ENCODE measurements at places on chromosomes 5 and 9.

DNA sequence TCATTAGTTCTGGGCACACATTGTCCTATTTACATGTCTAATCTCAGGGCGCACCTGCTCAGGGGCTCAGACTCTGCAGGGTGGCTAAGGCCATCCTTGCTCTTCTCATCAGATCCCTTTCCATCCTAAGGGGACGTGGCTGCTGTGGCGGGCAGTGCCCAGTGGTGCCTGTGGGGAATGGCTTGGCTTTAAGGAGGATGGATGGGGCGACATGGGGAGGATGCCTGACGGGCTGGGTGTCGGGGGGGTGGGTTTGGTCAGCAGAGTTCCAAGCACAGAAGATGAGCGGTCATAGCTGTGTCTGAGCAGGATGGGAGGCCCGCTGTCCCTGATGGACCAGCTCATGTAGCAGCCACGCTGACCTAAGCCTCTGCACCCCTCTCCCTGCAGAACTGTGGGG lies 40.9 kb upstream of the SUSD3 start:
- H3K27me3 ChIP-seq: no peaks in the 10 kb centered on the region
- no peaks in the 10 kb centered on the region for H3K4me1 ChIP-seq
- no peak for DNase-seq
- H3K4me3 ChIP-seq: no peak overlapping the region
- no peak overlapping the region for H3K27ac ChIP-seq

DNA sequence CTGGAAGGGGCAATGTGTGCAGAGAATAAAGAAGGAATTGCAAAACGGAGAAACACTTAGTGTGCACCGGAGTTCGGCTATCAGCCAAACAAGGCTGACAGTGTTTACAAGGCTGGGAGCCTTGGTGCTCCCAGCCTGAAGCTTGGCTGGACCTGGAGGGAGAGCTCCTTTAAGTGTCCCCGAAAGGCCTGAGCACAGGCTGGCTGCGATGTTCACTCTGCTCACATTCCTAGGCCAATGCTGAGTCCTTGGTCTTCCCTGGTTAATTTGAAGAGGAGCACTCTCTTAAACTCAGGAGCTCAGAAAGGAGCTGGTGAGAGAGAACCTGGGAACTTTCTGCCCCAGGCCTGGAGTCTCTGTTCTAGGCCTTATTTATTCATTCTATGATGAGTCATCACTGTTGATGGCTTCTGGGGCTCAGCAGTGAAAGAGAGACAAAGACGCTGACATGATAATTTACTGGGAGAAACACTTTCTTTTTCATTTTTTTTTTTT lies 88.6 kb upstream of the MYO10 start:
- H3K4me3 ChIP-seq: no peak overlapping the region
- H3K27me3 ChIP-seq: no peaks in the 10 kb centered on the region
- DNase-seq: no peak
- no peaks in the 10 kb centered on the region for H3K4me1 ChIP-seq
- H3K27ac ChIP-seq: no peak overlapping the region
- no peaks in the 10 kb centered on the region for H3K36me3 ChIP-seq

DNA sequence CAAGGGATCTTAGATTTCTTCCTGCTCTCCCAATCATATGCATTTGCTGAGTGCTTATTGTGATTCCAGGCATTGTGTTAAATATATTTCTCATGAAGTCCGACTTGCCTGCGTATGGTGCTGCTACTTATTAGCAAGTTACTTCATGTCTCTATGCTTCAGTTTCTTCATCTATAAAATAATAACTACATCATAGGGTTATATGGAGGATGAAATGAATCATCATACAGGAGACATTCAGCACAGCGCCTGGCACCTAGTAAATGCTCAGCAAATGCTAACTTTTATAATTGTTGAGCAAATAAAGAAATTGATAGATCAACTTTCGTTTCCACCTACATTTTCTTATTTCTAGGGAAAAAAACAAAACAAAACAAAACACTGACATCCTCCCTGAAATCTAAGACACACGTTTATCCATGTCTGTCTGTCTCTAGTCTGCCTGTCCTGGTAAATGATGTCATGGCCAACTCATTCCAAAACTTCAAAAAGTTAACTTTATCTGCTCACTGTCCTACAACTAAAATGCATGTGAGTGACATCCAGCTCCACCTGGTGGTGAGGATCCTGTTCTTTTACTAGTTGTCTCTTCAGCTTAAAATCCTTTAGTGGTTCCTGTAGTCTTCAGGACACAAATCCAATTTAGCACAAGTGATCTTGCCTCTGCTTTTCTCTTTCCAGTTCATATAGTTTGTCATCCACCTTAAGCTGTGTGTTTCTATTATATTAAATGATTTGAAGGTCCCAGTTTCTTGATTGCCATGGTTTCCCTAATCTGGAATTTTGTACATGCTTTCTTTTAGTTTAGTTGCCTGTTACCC lies 27.7 kb downstream of the PPP3R2 start:
- H3K4me3 ChIP-seq: no peak overlapping the region
- H3K27ac ChIP-seq: no peak overlapping the region
- DNase-seq: peak; percentile 28
- no peaks in the 10 kb centered on the region for H3K27me3 ChIP-seq

- no peaks in the 10 kb centered on the region for H3K27me3 ChIP-seq
- no peak overlapping the region for H3K27ac ChIP-seq
- no peak for DNase-seq
Measured at GRCh38 chr5:131539251-131539650, 95.8 kb downstream of the RAPGEF6 start.

DNA sequence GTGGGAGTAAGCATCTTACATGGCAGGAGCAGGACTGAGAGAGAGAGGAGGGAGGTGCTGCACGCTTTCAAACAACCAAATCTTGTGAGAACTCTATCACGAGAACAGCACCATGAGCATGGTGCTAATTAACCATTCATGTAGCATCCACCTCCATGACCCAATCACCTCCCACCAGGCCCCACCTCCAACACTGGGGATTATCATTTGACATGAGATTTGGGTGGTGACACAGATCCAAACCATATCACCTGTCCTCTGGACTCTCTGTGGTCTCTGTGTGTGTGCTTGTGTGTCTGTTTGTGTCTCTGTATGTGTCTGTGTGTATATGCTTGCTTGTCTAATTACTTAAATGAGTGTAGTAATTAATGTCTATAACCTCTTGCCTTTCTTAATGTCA lies 31.1 kb downstream of the SEC61B start:
- H3K27ac ChIP-seq: no peak overlapping the region
- H3K27me3 ChIP-seq: peaks cover 14% of the 10 kb centered on the region
- no peak for DNase-seq
- no peaks in the 10 kb centered on the region for H3K4me1 ChIP-seq
- H3K36me3 ChIP-seq: no peaks in the 10 kb centered on the region

DNA sequence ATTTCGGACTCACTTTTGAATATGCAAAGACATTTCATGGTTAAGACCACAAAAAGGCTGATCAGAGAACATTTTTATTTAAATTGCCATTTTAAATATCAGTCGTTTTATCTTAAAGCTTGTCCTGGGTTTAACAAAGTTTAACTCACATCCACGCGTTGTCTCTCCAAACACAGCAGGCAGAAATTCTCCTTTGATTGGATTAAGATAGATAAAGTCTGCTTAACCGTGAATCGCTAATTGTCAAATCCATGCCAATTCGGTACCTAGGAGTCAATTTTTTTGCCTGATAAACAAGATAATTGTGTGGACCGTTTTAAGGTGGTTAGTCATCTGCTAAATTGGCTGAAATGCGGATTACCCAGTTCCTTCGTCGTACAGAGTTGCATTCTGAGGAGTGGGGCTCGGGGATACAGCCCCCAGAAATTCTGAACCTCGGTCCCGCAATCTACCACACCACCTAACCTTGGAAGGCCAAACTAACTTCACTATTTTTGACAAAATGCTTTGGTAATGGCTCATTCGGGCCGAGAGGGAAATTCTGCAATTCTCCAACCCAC lies 665 bp upstream of the BTF3 start:
- peaks cover 51% of the 10 kb centered on the region for H3K36me3 ChIP-seq
- no peak for DNase-seq
- H3K4me3 ChIP-seq: peak overlapping the region; percentile 96
- peak overlapping the region; percentile 98 for H3K27ac ChIP-seq
- peaks cover 13% of the 10 kb centered on the region for H3K4me1 ChIP-seq

DNA sequence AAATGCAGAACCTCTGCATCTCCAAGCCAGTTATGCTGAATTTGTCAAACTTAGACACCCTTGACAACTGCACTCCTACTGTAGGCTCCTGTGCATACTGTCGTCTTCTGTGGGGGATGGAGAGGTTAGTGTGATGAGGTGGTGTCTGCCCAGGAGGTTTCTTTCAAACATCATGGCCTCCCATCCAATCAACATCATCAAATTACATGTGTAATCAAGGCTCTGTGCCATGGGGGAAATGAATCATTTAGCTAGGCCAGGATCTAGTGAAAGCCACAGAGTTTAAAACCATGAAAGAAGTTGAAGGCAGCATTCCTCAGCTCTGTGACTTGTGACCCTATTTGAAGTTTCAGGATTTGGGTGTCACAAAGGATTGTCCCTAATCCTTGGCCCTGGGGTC lies 240.6 kb downstream of the MARCHF11 start:
- no peak overlapping the region for H3K4me3 ChIP-seq
- H3K27ac ChIP-seq: no peak overlapping the region
- no peaks in the 10 kb centered on the region for H3K36me3 ChIP-seq
- no peaks in the 10 kb centered on the region for H3K27me3 ChIP-seq

DNA sequence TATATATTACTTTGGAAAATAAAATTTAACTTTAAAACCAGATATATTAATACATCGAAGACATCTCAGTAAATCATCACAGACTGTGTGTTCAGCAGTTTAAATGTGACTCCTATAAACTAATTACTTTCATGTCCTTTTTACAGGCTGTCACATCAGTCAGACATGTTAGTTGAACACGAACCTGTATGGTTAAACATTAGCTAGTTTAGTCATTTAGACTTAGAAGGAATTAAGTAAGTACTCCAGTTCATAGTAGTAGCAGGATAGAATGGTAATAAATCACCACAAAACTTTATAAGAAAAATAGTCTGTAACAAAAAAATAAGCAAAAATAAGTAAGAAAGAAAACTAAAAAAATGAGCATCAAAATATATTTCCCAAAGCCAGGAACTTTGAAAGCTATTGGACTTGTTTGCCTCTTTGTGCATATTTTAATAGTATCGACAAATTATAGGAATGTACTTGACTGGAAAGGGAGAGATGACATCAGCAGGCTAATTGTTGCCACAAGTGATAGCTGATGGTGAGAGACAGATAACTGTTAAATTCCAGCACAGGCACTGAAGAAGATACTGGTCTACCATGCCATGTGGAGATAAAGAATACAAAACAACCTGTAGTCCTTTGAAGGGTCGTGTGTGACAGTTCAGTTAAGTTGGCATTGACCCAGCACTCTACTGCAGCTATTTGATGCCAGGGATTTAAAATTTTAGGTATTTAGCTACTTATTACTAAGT lies 83.9 kb downstream of the RIC1 start:
- no peaks in the 10 kb centered on the region for H3K27me3 ChIP-seq
- DNase-seq: no peak
- peaks cover 16% of the 10 kb centered on the region for H3K4me1 ChIP-seq

- H3K27ac ChIP-seq: no peak overlapping the region
- H3K36me3 ChIP-seq: peaks cover 16% of the 10 kb centered on the region
- peaks cover 30% of the 10 kb centered on the region for H3K27me3 ChIP-seq
- H3K4me1 ChIP-seq: peaks cover 19% of the 10 kb centered on the region
- H3K4me3 ChIP-seq: no peak overlapping the region
- DNase-seq: no peak
Measured at GRCh38 chr9:135963938-135964337, 2.8 kb upstream of the UBAC1 start.

- H3K36me3 ChIP-seq: no peaks in the 10 kb centered on the region
- H3K27me3 ChIP-seq: no peaks in the 10 kb centered on the region
- DNase-seq: no peak
- H3K4me3 ChIP-seq: no peak overlapping the region
- H3K27ac ChIP-seq: no peak overlapping the region
Measured at GRCh38 chr9:14677396-14677795, 15.8 kb downstream of the ZDHHC21 start.

DNA sequence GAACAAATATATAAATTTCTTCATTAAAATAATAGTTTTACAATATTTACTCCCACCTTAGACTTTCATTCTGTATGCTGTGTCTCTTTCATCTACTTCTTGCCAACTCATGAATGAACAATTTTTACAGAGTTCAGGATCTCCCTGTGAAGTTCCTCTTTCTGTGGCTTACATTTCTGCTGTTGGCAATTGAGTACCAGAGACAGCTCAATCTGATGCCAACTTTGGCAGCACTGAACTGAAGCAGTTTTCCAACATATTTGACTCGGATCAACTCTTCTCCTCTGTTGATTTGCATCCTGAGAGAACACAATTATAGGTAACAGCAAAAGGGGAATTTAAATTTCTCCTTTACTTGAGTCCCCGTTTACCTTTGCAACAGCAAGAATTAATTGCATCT lies 1262.2 kb downstream of the EFNA5 start:
- H3K27me3 ChIP-seq: no peaks in the 10 kb centered on the region
- no peaks in the 10 kb centered on the region for H3K36me3 ChIP-seq
- H3K4me1 ChIP-seq: no peaks in the 10 kb centered on the region
- no peak for DNase-seq
- H3K27ac ChIP-seq: no peak overlapping the region

GRCh38 chr9:136432591-136432990 lies 7.1 kb downstream of the INPP5E start:
- H3K27ac ChIP-seq: no peak overlapping the region
- H3K36me3 ChIP-seq: peaks cover 25% of the 10 kb centered on the region
- DNase-seq: no peak
- no peaks in the 10 kb centered on the region for H3K27me3 ChIP-seq
- no peak overlapping the region for H3K4me3 ChIP-seq
- H3K4me1 ChIP-seq: peaks cover 8% of the 10 kb centered on the region

GRCh38 chr5:5315068-5315980 lies 107.2 kb upstream of the ICE1 start:
- H3K27ac ChIP-seq: no peak overlapping the region
- no peak for DNase-seq
- no peak overlapping the region for H3K4me3 ChIP-seq
- H3K27me3 ChIP-seq: no peaks in the 10 kb centered on the region
- no peaks in the 10 kb centered on the region for H3K36me3 ChIP-seq

- no peaks in the 10 kb centered on the region for H3K27me3 ChIP-seq
- no peaks in the 10 kb centered on the region for H3K36me3 ChIP-seq
- H3K4me1 ChIP-seq: no peaks in the 10 kb centered on the region
- DNase-seq: no peak
- H3K4me3 ChIP-seq: no peak overlapping the region
- H3K27ac ChIP-seq: no peak overlapping the region
Measured at GRCh38 chr5:60495644-60496520, 204.1 kb downstream of the DEPDC1B start.

DNA sequence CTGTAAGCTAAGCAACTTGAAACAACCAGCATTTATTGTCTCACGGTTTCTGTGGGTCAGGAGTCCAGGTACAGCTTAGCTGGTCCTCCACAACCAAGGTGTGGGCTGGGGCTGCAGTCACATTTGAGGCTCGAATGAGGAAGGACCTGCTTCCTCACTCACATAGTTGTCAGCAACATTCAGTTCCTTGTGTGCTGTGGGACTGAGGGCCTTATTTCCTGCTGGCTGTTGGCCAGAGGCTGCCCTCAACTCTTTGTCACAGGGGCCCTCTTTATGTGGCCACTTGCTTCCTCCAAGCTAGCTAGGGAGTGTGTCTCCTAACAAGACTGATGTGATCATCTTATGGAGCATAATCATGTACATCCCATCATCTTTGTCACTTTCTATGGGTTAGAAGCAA lies 29.2 kb upstream of the SEMA4D start:
- no peaks in the 10 kb centered on the region for H3K27me3 ChIP-seq
- no peak overlapping the region for H3K4me3 ChIP-seq
- peak; percentile 24 for DNase-seq
- no peak overlapping the region for H3K27ac ChIP-seq
- peaks cover 5% of the 10 kb centered on the region for H3K36me3 ChIP-seq

Data from Calu3 (cell line).